HEK293T (cell line): ENCODE measurements at places on chromosomes 4 and X.

- no peak for DNase-seq
These were observed 207.8 kb downstream of the CXXC4 start for GRCh38 chr4:104286867-104287266.

GRCh38 chr4:148173397-148174017 is 268.7 kb downstream of the NR3C2 start:
- DNase-seq: no peak

- no peak for DNase-seq
These were observed 2.5 kb upstream of the DGAT2L6 start for GRCh38 chrX:70174754-70175153.

DNA sequence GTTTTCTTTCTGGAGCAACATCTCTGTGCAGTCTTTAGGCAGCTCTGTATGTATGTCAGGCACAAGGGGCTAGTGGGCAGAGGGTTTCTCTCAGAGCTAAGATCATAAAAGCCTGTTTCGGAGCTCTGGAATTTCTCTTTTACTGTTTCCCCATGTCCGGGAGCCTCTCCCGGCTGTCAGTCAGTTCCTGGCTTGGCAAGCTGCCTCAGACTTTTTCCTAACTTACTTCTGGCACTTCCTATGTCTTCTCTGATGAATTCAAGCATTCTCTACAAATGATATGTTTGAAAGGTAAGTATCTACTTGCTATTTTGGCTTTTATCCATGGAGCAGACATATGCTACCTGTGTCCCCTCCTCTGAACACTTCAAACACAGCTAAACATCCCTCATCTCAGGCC is 129.3 kb upstream of the PGRMC2 start:
- no peak for DNase-seq

DNA sequence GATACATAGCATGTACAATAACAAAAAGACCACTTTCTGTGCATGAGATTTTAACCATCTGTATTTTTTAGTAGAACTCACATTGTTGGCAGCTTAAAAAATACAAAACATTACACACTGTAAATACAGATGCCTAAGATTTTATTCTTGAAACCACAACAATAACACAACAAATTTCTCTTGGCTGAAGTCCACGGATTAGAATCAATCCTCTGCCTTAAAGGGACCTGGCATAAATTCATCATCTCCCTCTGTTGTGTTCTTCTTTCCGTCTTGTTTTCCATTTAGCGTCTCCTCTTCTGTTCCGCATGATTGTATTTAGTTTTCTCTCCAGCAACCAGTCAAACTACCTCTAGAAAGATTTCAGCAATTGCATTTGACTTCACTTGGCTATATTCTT is 231.0 kb downstream of the SPOCK3 start:
- no peak for DNase-seq
